ENCODE measurements at places on chromosomes 11 and 22.

GRCh38 chr11:124707829-124708228 lies 31.9 kb upstream of the NRGN start:
- DNase-seq = no peak

DNA sequence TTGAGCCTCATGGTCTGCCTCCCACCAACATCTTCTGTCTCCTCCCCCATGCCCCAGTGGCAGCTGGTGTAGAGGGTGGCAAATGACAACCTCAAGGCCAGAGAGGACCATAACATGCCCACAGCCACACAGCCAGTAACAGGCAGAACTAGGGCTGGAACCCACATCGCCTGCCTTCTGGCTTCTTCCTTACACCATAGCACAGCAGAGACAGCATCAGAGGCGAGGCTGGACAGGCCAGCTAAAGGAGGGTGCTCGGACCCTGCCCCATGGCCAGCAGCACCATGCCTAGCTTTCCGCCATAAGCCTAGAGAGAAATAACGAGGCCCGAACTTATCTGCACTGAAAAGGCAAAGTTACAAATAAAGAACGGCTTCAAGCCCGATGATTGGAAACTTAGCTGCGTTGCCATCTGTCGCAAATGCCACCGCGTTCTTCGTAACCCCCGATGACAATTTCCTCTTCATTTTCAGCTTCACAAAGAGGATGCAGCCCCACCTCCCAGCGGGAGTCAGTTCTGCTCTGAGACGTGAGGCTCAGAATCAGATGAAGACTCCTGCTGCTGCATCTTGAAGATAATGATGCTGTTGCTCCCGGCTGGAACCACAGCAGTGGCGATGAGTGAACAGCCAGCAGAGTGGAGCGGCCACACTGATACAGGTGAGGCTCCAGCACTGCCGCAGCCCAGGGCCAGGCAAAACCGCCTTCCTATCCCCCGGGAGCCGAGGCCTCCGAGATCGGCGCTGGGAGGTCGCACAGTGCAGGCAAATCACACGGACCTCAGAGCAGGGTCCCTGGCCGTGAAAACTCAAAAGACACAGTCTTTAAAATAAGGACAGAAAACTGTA lies 73.8 kb upstream of the RTL6 start:
- no peak for DNase-seq

GRCh38 chr11:5288906-5289550 lies 12.7 kb downstream of the OR51B4 start:
- DNase-seq = no peak

GRCh38 chr11:120386774-120387371 lies 50.7 kb downstream of the ARHGEF12 start:
- no peak for DNase-seq

GRCh38 chr11:122677256-122677655 lies 21.7 kb downstream of the UBASH3B start:
- no peak for DNase-seq

- no peak for DNase-seq
These were observed 38.4 kb downstream of the DRD2 start for GRCh38 chr11:113436672-113437252.

- no peak for DNase-seq
These were observed 142.1 kb downstream of the MYO18B start for GRCh38 chr22:25884121-25884520.

GRCh38 chr11:134365011-134365925 lies 33.5 kb downstream of the GLB1L2 start:
- no peak for DNase-seq

GRCh38 chr22:20577549-20577975 lies 70.2 kb downstream of the MED15 start:
- no peak for DNase-seq

DNA sequence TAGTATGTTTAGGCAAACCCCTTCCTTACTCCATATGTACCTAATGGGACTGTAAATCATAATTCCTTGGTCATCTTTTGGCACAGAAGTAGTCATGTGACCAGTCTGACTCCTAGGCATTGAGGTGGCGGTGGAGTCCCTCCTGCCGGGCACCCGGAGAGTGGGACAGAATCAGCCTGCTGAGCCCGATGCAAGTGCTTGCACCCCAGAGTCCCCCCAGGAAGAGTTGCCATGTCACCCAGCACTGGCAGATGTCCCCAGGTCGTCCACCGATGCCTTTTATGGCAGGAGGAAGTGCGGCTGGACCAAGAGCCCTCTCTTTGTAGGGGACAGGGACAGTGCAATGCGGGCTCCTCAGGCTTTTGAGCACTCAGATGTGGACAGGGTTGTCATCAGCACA lies 500.3 kb downstream of the NELL1 start:
- DNase-seq = no peak

GRCh38 chr22:50544746-50545253 lies 899 bp upstream of the KLHDC7B start:
- no peak for DNase-seq

DNA sequence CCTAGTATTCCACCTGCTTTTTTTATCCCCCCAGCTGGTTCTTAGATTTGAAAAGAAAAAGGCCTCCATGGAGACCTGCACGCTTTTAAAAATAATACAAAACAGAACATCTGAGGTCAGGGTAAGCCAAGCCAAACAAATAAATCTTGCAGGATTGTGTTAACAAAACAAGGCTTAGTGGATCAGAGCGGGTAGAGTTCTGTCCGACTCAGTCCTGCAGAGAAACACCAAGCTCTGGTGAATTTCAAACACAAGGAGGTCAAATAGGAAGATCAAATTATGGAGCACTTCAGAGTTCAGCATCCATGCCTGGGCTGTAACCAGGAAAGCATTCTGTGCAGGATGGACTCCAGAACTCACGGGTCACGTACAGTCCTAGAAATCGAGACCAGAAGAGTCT lies 86.9 kb downstream of the SYN3 start:
- no peak for DNase-seq

GRCh38 chr11:66388780-66389386 lies 17.3 kb upstream of the SLC29A2 start:
- DNase-seq = peak; percentile 25

GRCh38 chr11:130389335-130389935 lies 39.0 kb downstream of the ADAMTS8 start:
- no peak for DNase-seq

GRCh38 chr11:74009230-74009547 lies 304 bp upstream of the UCP3 start:
- no peak for DNase-seq

DNA sequence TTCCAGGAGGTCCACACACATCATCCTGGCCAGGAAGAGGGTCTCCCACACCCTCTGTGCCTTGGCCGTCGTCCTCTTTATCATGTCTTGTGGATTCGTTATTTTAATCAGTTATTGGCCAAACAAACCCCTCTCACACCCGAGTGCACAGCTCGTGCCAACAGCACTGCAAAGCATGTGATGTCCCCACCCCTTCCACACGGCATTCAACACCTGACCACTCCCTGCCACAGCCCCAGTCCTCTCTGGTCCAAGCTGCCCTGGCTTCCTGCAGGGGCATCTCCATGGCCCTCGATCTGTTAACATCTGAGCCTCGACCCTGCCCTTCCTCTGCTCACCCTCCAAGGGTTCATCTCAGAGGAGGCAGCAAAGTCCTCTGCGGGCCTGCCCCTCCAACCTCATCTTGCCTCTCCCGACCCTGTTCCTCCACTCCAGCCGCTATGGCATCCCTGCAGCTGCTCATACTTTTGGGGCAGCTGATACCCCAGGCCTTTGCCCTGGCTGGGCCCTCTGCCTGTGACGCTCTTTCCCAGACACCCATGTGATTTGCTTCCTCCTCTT lies 14.0 kb downstream of the MYEOV start:
- no peak for DNase-seq

GRCh38 chr11:10539339-10539738 lies 1.6 kb downstream of the RNF141 start:
- DNase-seq = no peak

GRCh38 chr11:128734103-128734831 lies 40.4 kb downstream of the FLI1 start:
- no peak for DNase-seq
